Stomach (tissue), 19 donors: ENCODE measurements at places on chromosomes 12 and 14. TPM values are rescaled to one million over a fixed set of nuclear protein-coding genes. Genes with fewer than 3 reads are reported as not detected.
A peak's percentile ranks its signal among the peaks of the same experiment; 100 is the strongest.

GRCh38 chr14:70594461-70594860, 6.0 kb downstream of the MED6 start:
- no peak for DNase-seq

- no peak for DNase-seq
Measured at GRCh38 chr12:57992001-57992400, 50.6 kb downstream of the ATP23 start.

DNA sequence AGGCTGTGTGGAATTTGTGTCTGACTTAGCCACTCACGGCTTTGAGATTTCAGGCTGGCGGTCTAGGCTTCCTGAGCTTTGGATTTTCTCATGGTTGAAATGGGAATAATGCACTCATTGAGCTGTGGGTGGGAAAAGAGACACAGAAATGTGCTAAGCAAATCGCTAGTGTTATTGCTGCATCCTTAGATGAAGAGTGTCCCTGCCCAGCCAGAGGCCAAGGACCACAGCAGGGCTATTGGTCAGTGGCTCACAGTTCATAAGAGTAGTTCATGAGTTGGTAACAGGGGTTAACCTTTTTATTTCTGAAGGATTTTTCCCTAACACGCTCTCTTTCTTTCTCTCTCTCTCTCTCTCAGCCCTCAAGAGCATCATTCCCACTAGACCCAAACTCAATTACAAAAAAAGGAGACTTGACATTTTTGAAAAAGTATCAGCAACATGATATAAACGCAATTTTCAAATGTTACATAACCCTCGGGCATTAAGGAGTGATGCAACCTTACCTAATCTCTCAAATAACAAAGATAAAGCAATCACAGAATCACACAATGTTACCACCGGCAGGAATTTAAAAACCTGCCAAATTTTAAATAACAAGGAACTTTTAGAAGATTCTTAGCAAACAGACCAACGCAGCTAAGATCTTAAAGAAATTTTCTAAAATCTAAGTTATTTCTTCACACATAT, 36.7 kb upstream of the RMST start:
- DNase-seq = no peak

DNA sequence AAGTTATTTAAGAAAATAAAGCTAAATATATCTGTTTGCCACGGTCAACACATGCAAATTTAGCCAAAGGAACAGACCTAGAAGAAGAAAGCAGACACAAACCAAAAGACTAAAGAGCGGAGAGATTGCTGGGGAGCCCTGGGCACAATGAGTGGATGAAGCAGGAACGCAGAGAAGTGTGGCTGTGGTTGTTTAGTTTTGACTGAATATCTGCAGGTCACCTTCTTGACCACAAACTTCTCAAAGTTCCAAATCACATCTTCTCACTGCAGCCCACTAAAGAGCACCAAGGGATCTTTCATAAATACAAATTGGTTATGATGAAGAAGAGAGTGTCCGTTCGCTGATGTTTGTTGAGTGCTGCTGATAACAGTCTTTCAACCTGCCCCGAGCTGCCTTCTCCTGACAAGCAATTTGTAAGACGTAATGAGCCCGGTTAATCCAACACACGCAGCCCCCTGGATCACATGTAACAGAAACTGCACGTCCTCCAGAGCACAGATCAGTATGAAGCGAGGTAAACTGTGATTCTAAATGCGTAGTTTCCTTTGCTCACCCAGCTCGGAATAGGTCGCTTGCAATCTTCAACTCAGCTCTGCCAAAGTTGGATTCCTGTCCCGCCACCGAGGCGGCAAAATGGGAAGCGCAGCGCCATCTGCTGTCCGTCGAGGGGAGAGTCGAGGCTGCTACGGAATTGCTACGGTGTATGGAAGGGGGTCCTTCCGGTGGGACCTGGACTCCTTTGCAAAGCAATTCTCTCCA, 120.8 kb downstream of the GXYLT1 start:
- peak; percentile 93 for DNase-seq

- no peak for DNase-seq
Measured at GRCh38 chr12:75991753-75992152, 39.8 kb downstream of the PHLDA1 start.

DNA sequence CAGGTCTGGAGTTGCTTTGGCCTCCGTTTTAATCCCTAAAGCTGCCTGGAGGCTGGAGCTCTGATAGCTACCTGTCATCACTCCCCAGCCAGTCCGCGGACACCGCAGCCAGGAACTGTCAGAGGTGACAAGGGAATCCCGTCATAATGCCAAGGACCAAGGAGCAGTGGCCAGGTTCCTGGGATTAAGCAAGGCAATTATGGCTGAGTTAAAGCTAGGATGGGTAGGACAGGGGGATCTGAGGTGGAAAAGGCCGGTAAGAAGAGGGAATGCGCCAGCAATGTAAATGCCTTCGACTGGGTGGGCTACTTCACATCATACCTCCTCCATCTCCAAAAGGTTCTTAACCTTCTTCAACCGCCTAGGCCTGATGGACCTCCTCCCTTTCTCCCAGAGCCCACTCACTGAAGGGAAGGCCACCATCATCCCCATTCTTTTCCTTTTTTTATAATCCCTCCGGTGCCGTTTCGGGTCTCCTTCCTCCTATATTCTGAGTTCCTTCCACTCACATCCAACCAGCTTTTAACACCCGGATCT, 1.9 kb downstream of the PPP1R3E start:
- DNase-seq = no peak

- DNase-seq = no peak
Measured at GRCh38 chr12:66025477-66025876, 105.1 kb downstream of the LLPH start.

- DNase-seq = peak; percentile 35
Measured at GRCh38 chr12:66129934-66130266, 650 bp downstream of the LLPH start.

DNA sequence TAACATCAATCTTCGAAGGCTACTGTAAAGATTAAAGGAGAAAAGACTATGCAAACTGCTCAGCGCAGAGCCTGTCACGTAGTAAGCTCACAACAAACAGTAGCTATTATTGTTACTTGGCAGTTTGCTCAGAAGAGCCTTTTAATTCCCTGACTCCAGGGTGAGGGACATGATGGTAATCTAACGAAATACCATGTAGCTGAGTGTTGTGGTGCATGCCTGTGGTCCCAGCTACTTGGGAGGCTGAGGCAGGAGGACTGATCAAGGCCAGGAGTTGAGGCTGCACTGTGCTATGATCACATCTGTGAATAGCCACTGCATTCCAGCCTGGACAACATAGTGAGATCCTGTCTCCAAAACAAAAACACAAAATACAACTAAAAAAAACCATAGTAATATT, 22.8 kb downstream of the HEBP1 start:
- DNase-seq = no peak

- peak; percentile 95 for DNase-seq
Measured at GRCh38 chr12:8032242-8033152, at the start of gene FOXJ2. Gene FOXJ2 (plus strand): TSS chr12:8032716. CDS start chr12:8039833, 7,117 bp downstream.

DNA sequence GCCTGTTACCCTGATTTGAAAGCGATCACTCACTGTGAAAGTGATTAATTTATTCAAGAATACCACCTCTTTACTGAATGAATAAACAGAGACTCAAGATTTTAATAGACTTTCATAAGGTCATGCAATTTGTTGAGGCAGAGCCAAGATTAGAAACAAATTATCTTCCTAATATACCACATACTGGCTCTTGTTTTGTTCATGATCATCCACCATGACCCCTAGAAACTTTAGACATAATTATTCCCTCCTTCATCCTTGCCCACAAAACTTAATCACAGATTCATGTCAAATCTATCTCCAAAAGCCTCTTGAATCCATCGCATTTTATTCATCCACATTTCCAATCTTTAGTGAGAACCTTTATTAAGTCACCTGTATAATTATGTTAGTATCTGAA, 152.3 kb downstream of the ATXN7L3B start:
- DNase-seq = no peak

GRCh38 chr12:101004898-101005297, 205.1 kb downstream of the SLC5A8 start:
- no peak for DNase-seq

DNA sequence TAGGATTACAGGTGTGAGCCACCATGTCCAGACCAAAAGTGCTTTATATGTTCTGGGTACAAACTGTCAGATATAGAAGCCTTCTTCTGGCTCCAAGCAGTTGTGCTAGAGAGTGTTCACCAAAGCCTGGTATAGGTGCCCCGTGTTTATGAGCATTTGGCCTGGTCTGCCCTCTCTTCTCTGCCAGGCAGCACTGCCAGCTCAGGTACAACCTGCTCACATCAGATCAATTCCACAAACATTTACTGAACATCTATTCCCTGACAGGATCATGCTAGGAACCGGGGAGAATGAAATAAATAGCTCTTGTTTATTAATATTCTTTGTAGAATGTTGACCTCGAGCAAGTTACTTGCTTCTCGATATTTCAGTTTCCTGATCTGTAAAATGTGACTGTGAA, 20.0 kb upstream of the SOCS2 start:
- DNase-seq = no peak

DNA sequence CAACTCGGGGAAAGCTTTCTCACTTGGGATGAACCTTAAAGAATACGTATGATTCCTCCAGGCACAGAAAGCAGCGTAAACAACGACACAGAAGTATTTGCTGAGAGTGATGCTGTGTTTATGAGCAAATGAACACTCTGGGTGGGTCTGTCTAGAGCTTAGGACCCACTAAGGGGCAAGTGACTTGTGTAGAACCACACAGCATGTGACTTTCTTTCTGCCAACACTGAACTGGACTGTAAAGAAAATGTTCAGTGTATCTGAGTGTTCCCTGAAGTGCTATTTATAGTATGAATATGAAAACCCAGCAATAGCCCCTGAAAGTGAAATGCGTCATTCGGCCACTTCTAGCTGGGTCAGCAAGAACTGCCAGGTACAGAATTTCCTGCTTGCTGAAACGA, 78.5 kb downstream of the ST8SIA1 start:
- DNase-seq = no peak

DNA sequence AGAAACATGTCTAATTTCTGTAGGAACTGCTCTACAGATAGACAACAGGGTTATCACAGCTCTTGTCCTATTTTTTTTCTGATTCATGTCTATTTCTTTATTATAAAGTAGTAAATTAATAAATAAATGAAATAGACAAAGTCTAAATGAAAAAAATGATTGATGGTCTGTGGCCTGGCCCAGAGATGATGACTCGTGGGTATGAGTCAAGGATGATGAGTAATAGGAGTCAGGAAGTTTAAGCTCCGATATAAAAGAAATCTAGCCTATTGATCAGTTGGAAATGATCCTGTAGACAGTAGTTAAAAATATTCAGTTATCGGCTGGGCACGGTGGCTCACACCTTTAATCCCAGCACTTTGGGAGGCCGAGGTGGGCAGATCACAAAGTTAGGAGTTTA, 90.6 kb upstream of the RTL1 start:
- no peak for DNase-seq

GRCh38 chr14:72522847-72523246, 371.1 kb downstream of the DPF3 start:
- no peak for DNase-seq

- peak; percentile 22 for DNase-seq
Measured at GRCh38 chr14:83757916-83758315, 1772.0 kb upstream of the FLRT2 start.

DNA sequence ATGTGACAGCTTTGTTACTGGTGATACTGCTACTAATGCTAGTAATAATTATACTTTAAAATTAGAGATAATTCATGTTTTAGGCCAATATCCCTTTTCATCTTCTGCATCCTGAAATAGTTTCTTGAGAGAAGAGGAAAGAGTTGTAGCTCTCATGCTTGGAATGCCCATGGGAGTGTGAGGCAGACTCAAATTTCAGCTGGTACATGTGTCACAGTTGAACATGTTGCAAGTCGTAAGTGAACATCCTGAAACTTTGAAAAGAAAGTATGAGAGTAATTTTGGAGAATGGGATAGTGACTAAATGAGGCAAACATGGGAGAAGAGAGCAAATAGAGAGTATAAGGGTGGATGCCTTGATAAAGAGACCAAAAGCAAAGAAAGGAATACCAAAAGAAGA, 168.0 kb downstream of the TMTC3 start:
- no peak for DNase-seq

- no peak for DNase-seq
Measured at GRCh38 chr14:92926931-92927330, 4.0 kb downstream of the CHGA start.

DNA sequence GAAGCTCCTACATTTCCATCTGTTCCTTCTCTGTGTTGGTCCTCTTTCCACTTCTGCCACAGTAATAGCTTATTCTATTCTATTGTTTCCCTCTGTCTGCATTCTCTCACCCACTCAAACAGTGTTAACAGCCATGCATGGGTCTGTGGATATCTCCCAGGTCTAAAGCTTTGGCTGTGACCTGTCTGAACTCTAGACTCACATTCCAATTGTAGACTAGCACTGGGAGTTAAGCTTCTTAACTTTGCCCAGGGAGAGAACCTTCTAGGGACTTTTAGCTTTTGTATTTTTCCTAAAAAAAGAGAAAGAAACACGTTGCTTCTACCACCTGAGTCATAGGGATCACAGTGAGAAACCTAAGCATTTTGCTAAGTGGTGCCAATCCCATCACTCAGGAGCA, 36.7 kb downstream of the PTPRR start:
- no peak for DNase-seq

DNA sequence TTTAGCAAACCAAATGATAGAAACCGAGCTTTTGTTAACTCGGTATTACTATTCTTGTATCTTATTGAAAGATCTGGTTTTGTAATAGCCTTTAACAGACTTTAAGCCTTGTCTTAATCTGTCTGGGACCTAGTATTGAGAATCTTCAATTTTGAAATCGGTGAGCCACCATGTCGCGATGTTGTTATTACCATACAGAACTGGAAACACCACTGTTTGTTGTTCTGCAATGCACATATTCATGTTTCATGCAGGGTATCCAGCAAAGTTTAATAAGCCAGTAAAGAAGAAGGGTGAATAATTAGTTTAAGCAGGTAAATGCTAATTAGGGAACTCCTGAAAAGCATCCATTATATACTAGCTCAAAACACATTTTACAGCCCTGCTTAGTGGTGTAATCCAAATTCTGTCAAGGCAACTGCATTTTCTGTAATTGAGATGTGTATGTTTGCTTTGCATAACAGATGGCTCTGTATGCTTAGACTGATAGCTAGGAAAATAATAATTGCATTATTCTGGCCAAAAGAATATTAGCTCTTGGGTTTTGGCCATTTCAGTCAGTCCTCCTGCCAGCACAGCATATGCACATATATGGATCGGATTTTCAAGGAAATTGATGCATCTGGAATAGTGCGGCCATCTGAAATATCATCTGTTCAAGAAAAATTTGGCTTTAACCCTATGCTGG, 389.2 kb downstream of the EGLN3 start:
- no peak for DNase-seq

NID2 gene
- 67.0 TPM for total RNA-seq

GPR84 gene
- not detected for total RNA-seq

RPL10L gene
- 41.7 TPM for total RNA-seq

P2RX2 gene
- not detected for total RNA-seq

INHBC gene
- total RNA-seq = not detected

ZDHHC22 gene
- not detected for total RNA-seq

HHIPL1 gene
- total RNA-seq = 0.45 TPM

TBX3 gene
- total RNA-seq = 12.7 TPM

GPR132 gene
- under 0.01 TPM for total RNA-seq

POU6F1 gene
- total RNA-seq = 5.9 TPM
